ENCODE measurements at places on chromosomes 1 and 21.

- DNase-seq: no peak
Measured at GRCh38 chr1:71809085-71809484, 473.3 kb downstream of the NEGR1 start.

- no peak for DNase-seq
Measured at GRCh38 chr1:78619446-78619802, 824 bp upstream of the IFI44L start.

GRCh38 chr1:201904579-201904978, 15.9 kb downstream of the SHISA4 start:
- DNase-seq: peak; percentile 52

- no peak for DNase-seq
Measured at GRCh38 chr1:51514733-51515132, 4.3 kb downstream of the EPS15 start.

GRCh38 chr1:246690100-246690499, 34.1 kb upstream of the SCCPDH start:
- no peak for DNase-seq

DNA sequence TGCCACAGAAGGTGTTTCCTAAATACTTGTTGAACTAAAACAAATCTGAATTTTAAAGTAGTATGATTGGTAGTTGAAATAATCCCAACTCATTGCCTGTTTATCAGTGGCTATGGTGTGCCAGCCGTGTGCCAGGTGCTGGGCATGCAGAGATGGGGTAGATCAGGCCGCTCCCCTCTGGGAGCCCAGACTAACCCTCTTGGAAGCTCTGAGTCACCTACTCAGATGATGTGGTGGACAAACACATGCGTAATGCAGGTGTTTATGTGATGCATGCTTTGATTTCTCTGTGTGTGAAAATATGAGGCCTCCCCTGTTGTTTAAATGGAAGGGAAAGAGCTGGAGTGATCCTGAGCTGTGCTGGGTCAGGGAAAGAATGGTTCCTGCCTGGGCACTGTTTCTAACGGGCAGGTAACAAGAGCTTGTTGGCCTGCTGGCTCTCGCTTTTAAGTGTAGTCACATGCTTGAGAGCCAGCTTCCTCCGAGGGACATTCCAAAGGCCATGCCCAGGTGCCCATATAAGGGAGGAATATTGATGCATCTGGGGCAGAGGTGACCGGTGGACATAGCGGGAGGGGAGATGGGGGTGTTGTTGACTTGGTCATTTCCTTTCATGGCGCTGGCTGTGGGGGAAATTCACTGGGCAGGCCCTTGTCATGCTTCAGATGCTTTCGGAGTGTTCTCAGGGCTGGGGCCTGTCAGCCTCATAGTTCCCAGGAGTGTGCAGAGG, 10.2 kb downstream of the MFN2 start:
- DNase-seq: no peak

DNA sequence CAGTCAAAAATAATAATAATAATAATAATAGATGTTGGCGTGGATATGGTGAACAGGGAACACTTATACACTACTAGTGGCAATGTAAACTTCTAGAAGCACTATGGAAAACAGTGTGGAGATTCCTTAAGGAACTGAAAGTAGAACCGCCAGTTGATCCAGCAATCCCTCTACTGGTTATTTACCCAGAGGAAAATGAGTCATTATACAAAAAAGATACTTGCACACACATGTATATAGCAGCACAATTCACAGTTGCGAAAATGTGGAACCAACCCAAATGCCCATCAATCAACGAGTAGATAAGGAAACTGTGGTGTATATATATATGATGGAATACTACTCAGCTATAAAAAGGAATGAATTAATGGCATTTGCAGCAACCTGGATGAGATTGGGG, 176.0 kb downstream of the PLPP3 start:
- no peak for DNase-seq

DNA sequence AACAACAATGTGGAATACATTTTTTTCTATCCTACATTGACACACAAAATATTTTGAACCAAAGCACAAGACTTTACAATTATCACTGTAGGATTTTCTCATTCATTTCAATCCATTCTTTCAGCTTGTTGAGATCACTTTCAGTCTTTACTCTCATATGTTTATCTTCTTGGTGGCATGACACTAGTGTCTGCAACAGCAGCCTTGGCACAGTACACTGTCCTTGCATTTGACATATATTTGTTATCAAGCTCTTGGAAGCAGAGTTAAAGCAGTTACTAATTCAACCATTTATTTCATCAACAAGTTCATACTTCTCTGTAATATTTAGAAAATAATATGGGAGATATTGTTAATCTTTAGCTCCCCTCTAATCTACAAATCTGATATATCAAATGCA, 922.4 kb upstream of the ADGRL2 start:
- no peak for DNase-seq

- DNase-seq: peak; percentile 49
Measured at GRCh38 chr1:201024625-201024998, 1.1 kb upstream of the KIF21B start.

GRCh38 chr1:234602334-234603220, 7.4 kb downstream of the IRF2BP2 start:
- DNase-seq: no peak

DNA sequence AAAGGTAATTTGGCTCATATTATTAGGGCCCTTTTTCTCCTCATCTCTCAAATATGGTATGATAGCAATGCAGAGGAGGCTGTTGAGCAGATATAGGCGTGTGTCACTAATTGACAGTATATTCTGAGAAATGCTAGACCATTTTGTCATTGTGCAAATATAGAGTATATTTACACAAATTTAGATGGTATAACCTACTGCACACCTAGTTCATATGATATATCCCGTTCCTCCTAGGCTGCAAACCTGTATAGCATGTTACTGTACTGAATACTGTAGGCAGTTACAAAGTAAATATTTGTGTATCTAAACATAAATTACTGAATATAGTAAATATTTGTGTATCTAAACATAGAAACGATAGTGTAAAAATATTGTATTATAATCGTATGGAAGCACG, 8.6 kb downstream of the ZBTB37 start:
- no peak for DNase-seq

DNA sequence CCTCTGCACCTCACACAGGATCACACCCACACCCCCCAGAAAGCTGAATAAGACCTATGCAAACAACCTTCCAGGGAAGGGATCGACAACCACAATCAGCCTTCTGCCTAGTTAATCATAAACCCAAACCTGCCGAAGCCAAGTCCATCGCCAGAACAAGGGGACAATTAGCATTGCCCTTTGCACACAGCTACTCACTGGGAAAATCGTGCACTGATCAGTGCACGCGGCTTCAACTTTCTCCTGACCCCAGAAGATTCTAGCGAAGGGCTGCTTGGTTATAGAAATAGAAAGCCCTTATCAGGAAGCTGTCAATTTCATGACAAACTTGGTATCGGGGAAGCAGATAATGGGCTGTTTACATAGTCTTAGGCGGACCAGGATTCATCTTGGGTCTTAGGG, 29.5 kb downstream of the RUNX1 start:
- DNase-seq: no peak

DNA sequence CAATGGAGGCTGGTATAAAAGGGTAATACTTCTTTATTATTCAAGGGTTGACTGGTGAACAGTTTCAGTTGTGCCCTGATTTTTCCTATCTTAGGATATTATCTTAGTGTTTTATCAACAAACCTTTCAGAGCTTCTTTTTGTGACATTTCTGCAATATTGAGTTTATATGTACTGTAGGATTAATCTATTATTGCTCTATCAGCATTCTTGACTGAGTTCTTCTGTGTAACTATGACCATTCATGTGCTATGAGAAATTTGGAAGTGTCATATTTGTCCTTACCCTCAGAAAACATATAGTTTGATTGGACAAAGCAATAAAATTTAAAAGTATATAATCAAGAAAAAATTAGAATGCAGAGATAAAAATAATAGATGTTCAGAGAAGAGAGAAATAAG, 25.5 kb upstream of the MRPS6 start:
- DNase-seq: no peak

GRCh38 chr1:223455470-223455869, 62.3 kb downstream of the CCDC185 start:
- DNase-seq: no peak

GRCh38 chr21:28509031-28509430, 483.6 kb downstream of the LTN1 start:
- peak; percentile 42 for DNase-seq

- DNase-seq: no peak
Measured at GRCh38 chr1:192747301-192747700, 61.5 kb upstream of the RGS2 start.

GRCh38 chr1:47951545-47952235, 45.5 kb downstream of the TRABD2B start:
- peak; percentile 22 for DNase-seq

- DNase-seq: no peak
Measured at GRCh38 chr21:41948078-41948895, 5.5 kb downstream of the C2CD2 start.

DNA sequence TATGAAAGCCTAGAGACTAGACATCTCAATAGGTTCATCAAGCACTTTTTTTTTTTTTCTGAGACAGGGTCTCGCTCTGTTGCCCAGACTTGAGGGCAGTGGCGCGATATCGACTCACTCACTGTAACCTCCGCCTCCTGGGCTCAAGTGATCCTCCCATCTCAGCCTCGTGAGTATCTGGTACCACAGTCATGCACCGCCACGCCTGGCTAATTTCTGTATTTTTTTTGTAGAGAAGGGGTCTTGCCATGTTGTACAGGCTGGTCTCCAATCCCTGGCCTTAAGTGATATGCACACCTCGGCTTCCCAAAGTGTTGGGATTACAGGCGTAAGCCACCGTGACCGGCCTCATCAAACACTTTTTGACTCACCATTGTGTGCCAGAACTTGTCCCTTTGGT, 613 bp upstream of the GPATCH4 start:
- DNase-seq: no peak

GRCh38 chr1:25621876-25622275, 5.3 kb downstream of the MAN1C1 start:
- no peak for DNase-seq

DNA sequence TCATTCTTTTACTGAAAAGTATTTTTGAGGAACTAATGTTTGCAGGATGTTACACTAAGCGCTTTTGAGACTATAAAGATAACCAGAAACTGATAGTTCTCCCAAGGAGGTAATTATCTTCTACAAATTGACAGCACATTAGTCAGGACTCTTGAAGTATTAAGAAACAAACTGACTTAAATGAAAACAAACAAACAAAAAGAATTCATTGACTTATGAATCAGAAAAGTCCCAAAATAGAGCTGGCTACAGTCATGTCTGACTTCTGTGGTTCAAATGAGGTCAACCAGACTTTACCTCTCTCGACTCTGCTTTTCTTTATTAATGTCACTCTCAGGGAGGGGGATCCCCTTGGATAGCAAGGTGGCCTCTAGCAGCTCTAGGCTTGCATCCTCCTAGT, 296.8 kb downstream of the TPR start:
- no peak for DNase-seq

DNA sequence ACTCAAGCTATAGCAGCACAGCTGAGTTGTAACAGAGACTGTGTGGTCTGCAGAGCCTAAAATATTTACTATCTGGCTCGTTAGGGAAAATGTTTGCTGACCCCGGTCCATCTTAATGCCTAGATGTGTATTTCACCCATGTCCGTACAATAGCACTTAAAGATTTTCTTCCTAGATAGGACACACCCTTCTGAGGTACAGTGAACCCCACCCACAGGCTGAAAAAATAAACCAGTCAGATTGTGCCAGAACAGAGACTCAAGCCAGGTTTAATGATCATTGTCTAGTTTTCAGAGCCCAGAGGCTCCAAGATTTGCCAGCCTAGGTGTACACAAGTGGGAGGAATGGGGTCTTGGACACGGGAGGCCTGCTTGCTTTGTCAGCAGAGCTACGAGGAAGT, 5.6 kb downstream of the AMIGO1 start:
- DNase-seq: no peak

DNA sequence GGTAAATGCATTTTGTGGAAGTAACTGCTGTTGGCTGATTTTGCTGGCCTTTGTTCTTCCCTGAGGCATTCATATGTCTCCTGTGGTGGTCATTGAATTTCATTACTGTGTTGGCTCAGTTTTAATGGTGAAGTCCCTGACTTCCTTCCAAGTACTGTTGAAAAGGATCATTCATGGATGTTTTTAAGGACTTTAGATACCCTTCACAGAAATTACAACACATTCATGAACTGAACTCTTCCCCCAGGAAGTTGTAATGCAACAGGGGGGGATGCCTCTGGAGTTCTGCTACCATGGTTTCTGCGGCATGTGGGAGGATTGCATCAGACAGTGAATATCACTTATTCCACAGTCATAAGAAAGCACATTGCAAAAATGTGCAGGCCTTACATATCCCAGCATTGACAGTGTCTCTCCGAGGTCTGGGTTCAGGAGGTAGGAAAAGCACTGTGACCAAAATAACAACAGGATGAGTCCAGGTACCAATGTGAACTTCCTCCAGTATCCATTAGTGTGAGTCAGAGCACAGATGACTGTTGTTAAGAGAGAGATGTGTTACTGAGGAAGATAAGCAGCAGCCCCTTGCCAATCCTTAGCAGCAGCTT, 2.1 kb upstream of the RAB3GAP2 start:
- DNase-seq: peak; percentile 60

DNA sequence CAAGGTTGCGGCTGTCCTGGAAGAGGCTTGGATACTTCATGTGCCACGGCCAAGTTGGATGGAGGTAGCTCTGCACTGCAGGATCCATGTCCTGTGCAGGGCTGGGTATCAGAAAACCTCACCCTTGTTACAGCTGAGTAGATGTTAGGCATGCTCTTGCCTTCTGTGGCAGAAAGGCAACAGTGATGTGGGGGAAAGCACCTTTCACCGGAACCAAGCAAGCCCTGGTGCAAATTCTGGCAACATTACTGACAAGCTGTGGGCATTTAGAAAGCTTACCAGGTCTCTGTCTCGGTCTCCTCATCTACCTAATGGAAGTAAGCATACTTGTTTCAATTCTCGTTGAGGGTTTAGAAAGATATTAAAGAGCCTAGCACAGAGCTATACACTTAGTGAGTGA, 14.5 kb upstream of the CDCA8 start:
- no peak for DNase-seq

DNA sequence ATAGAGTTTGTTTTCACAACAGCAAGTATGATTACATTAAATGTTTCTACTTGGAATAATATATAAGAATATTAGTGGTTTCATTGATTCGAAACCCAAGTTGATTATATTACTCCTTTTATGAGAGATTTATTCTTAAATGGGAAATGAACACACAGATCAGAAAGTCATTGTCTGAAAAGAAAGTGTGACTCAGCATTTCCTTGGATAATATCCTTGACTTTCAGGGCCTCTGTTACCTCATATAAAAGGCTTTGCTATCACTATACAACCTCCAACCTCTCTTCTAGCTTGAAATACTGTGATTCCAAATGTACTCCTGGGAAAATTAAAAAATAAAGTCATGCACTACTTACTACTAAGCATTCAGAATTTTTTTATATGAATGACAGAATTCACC, 295.3 kb upstream of the LYPLAL1 start:
- DNase-seq: no peak

GRCh38 chr1:115727706-115728249, 40.7 kb downstream of the CASQ2 start:
- no peak for DNase-seq

- no peak for DNase-seq
Measured at GRCh38 chr1:89602871-89603404, 30.0 kb upstream of the LRRC8C start.
